ENCODE measurements at places on chromosomes 3 and 15. TPM values are rescaled to one million over a fixed set of nuclear protein-coding genes. Genes with fewer than 3 reads are reported as not detected.

ZBED2 gene
- 1.9 TPM for total RNA-seq

FBN1 gene
- total RNA-seq: 0.75 TPM

SYNPR gene
- not detected for total RNA-seq

MELTF gene
- 5.6 TPM for total RNA-seq

BUB1B gene
- total RNA-seq: 59.3 TPM

NLGN1 gene
- not detected for total RNA-seq

CPN2 gene
- not detected for total RNA-seq

SOX14 gene
- total RNA-seq: not detected

ZPLD1 gene
- not detected for total RNA-seq

GOLGA8G gene
- total RNA-seq: not detected

CNTN6 gene
- total RNA-seq: not detected

XYLB gene
- 2.6 TPM for total RNA-seq

SAMD7 gene
- total RNA-seq: not detected

LIPC gene
- total RNA-seq: 7.4 TPM

FBXO40 gene
- not detected for total RNA-seq

NR2E3 gene
- total RNA-seq: not detected

VEPH1 gene
- not detected for total RNA-seq

CLDN16 gene
- not detected for total RNA-seq

SEMA3F gene
- total RNA-seq: 0.09 TPM

PRR20G gene
- total RNA-seq: not detected

MAP6D1 gene
- 1.6 TPM for total RNA-seq

PPP1R2 gene
- total RNA-seq: 85.3 TPM

CYP1A2 gene
- total RNA-seq: not detected

SENP7 gene
- total RNA-seq: 42.5 TPM

SMCO1 gene
- total RNA-seq: not detected

ULK4 gene
- total RNA-seq: 18.6 TPM

ACTRT3 gene
- 0.44 TPM for total RNA-seq

C3orf22 gene
- not detected for total RNA-seq

TM4SF4 gene
- not detected for total RNA-seq

NAALADL2 gene
- not detected for total RNA-seq

ARGFX gene
- total RNA-seq: not detected

LTF gene
- total RNA-seq: not detected

OR5K2 gene
- total RNA-seq: not detected

SLC9C1 gene
- not detected for total RNA-seq

RNU5B-1 gene
- 27.2 TPM for total RNA-seq

KLF15 gene
- 0.11 TPM for total RNA-seq

IQCF5 gene
- total RNA-seq: not detected

MKRN3 gene
- total RNA-seq: 3.0 TPM

GATA2 gene
- not detected for total RNA-seq

TRH gene
- total RNA-seq: not detected

Measured in activated naive CD8-positive, alpha-beta T cell treated with anti-CD3 and anti-CD28 coated beads, Interleukin-2, amount 10 ng/mL, durations not matched to agents 7 days and 5 days (primary cell).